NCI-H2081 treated with DMSO at 0.1 percent for 48 hours (cell line): ENCODE measurements at places on chromosomes 2 and 18.

GRCh38 chr18:22822024-22822423 lies 111.1 kb upstream of the RBBP8 start:
- no peak for DNase-seq

- no peak for DNase-seq
Measured at GRCh38 chr2:26243470-26244308, 743 bp downstream of the HADHA start.

DNA sequence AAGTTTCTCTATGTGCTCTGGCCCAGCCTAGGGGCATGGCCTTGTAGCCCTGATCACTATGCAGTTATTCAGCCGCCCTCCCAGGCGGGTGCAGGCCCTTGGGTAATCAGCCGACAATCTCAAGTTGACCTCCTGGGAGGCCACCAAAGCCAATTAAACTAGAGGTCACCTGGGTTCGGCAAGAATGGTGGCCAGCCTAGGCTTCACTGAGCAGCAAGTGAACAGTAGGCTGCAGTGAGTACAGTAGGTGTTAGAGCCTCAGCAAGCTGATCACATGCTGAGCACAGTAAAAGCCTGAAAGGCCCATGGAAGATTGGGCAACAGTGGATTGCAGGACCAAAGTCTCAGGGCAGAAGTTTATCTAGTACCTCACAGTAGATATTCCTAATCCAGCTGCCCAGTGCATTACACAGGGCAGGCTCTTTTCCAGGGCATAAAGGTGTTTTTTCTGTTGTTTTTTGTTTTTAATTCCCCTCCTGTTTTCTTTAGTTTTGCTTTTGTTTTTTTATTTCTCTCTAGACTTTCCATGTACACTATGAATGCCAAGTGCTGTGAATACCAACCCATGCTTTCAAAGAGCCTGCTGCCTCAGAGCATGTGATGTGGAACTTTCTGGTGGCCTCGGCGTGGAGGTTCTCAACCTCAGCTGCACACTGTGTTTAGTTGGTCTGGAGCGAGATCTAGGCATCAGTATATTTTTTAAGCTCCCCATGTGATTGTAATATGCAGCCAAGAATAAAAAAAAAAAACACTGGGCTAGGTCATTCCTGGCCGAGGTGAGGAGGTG lies 55.9 kb upstream of the ATL2 start:
- no peak for DNase-seq

GRCh38 chr2:218605432-218605831 lies 2.3 kb upstream of the PLCD4 start:
- DNase-seq, result no peak

DNA sequence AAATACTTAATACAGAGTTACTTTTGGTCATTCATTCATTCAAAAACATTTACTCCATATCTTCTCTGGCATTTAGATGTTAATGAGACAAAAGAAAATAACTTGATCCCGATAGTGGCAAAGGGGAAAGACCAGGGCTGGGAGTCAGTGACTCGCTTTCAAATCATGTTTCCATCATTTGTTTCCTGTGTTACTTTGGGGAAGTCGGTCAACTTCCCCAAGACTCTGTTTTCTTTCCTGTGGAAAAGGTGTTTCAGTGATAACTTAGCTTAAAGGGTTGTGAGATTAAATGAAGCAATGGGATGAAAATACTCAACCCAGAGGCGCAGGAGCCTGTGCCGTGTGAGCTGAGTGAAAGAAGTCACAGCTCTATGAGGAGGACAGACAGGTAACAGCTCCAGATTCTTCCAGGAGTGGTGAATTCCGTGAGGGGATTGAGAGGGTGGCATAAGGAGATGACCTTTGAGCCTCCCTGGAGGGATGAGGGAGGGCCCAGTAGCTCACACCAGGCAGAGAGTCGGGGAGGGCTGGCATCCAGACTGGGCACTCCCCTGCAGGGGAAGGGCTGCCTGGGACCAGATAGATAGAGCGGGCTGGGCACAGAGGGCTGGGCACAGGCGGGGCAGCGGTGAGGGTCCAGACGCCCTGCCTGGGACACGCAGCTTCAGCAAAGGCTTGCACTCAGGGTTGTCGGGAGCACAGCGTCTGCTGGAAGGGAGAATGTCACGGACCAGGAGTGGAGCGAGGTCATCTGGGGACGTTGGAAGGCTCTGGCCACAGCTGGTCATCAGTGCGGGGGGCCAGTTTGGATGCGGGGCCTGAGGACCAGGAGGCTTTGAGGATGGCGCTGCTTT lies 70.1 kb downstream of the TSHZ1 start:
- no peak for DNase-seq

GRCh38 chr18:55089610-55090009 lies 130.3 kb upstream of the CCDC68 start:
- DNase-seq, result no peak

GRCh38 chr2:53964257-53964952 lies 6.4 kb downstream of the PSME4 start:
- no peak for DNase-seq

GRCh38 chr18:67426486-67426885 lies 90.0 kb downstream of the DSEL start:
- no peak for DNase-seq

DNA sequence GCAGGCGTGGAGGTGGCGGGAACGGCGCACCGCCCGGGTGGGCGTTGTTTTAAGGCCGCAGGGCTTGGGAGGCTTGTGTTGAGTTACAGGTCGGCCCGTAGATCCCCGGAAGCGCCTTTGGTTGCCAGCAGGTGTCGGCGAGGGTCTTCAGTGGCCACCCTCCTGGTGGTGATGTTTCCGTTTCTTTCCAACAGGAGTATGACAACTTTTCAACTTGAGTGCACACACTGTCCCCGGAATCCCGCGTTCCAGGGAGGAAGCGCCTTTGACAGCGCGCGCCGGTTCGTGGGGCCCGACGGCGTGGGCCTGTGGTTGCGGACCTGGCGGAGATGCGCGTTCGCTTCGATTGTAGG lies 1.0 kb upstream of the HDAC4 start:
- DNase-seq, result peak; percentile 12

- DNase-seq, result no peak
Measured at GRCh38 chr2:215542690-215543089, 106.8 kb upstream of the FN1 start.

GRCh38 chr2:102233132-102233884 lies 46.5 kb downstream of the IL1RL2 start:
- no peak for DNase-seq
